ENCODE measurements at places on chromosomes 1 and 21.

DNA sequence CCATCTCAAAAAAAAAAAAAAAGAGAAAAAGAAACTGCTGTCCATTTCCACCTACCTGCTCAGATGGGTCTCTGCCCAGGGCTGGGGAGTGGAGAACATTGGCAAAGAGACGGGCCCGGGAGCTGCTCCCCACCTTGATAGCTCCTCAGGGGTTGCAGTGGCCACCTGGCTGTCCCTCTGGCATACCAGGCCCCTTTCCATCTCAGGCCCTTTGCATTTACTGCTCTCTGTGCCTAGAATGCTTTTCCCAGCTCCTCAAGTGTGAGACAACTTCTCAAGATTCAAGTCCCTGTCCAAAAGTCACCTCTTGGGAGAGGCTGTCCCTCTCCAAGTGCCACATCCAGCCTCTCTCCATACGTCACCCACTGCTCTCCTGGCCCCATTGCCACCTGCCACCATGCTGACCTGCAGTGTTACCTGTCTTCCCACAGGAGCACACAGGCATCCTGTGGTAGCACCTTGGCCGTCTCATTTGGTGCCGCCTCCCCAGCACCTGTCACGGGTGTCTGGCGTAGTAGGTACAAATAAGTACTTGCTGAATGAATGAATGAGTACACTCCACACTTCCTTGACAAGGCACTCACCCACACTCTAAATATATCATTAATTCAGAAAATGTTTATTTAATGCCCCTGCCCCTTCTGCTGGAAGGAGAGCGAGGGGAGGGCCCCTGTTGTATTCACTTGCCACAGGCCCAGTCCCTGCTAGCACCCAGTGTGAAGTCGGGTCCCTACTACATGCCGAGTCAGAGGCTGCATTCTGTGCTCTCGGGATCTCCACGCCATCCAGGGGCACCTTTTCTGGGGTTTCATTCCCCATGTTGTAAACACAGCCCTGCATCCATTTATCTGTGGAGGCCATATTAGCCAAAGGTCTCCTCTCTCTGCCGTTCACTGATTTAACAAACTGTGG is 48.8 kb downstream of the DISP3 start:
- DNase-seq: no peak

- no peak for DNase-seq
Measured at GRCh38 chr1:84598418-84598817, 24.2 kb upstream of the CTBS start.

DNA sequence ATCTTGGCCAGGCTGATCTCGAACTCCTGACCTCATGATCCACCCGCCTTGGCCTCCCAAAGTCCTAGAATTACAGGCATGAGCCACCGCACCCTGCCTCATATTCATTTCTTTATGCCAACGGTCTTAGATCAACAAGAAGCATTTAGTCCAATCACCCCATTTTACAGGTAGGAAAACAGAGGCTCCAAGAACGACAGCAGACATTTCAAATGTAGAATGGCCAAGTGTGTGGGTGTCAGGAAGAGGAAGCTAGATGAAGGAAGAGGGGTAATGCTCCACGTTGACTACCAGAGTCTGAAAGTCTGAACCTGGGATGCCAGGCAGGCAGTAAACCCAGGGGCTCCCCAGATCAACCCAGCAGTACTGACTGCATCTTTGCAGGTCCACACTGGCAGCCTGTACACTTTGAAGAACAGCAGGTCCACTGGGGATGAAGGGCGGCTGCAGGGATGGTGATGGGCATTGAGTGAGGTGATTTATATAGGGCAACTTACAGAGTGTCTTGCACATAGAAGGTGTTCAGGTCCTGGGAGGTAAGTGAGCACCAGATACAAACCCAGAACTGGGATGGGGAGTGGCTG is 120.2 kb downstream of the EPHB2 start:
- peak; percentile 53 for DNase-seq

- DNase-seq: no peak
Measured at GRCh38 chr1:165055581-165055980, 300.9 kb downstream of the LMX1A start.

GRCh38 chr1:154459080-154459479 is 42.9 kb upstream of the TDRD10 start:
- DNase-seq: no peak

Data from inflammatory macrophage treated with lipopolysaccharide for 1 hour (primary cell).